ENCODE measurements at places on chromosomes 1 and 21. TPM values are rescaled to one million over a fixed set of nuclear protein-coding genes. Genes with fewer than 3 reads are reported as not detected.

DNA sequence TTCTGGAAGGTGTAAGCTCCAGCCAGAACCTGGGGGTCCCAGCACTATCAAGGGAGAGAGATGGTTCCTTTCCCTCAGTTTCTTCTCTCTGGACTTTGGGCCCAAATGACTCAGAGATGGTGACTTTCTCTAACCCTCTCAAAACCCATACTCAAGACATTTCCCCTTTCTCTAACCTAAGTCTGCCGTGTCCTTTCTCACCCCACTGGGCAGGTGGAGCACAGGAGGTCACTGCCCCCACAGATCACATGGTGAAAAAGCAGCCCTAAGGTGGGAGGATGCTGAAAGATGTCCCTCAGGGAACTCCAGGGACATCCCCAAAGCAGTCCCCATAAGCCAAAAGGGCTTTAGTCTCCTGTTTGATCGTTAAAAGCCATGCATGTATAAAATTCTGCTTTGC lies 173.7 kb downstream of the HIVEP3 start:
- H3K27ac ChIP-seq, result no peak overlapping the region
- no peaks in the 10 kb centered on the region for H3K27me3 ChIP-seq
- H3K36me3 ChIP-seq, result no peaks in the 10 kb centered on the region
- no peaks in the 10 kb centered on the region for H3K4me1 ChIP-seq
- DNase-seq, result no peak

GRCh38 chr1:97538113-97538512 lies 382.7 kb downstream of the DPYD start:
- no peak for DNase-seq
- no peaks in the 10 kb centered on the region for H3K27me3 ChIP-seq
- no peak overlapping the region for H3K27ac ChIP-seq
- H3K36me3 ChIP-seq, result no peaks in the 10 kb centered on the region

GRCh38 chr1:32758177-32758794 lies 55.7 kb upstream of the SYNC start:
- peak overlapping the region; percentile 48 for H3K4me3 ChIP-seq
- peaks cover 27% of the 10 kb centered on the region for H3K4me1 ChIP-seq
- peak overlapping the region; percentile 96 for H3K27ac ChIP-seq
- H3K27me3 ChIP-seq, result no peaks in the 10 kb centered on the region

ORC1 gene
- 46.4 TPM for total RNA-seq

SMIM12 gene
- total RNA-seq, result 40.9 TPM

CD5L gene
- not detected for total RNA-seq

DNA sequence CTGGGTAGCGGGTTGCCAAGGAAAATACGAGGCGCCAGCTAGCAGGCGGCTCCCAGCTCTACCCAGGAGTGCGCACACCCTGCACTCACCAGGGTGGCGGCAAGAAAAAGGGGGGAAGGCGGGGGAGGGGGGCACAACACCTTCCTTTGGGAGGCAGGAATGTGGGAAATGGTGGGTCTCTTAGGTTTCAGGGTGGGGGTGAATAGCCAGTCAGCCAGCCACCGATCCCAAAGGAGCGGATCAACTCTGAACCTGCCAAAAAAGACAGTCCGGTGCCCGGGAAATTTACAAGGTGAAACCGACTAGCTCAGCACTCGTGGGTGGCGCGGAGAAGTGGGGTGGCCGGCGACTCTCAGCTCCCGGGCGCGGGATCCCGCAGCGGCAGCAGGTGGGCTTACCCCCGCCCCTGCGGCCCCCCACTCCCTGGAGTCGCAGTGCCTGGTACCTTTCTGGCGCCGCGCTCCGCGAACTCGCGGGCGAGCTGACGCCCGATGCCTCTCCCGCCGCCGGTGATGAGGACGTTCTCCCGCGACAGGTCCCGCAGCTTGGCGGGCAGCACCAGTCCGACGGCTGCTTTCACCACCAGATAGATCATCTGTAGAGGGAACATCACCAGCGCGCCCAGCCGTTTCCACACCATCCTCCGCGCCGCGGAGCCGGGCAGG lies 1.2 kb downstream of the DHRS3 start:
- no peaks in the 10 kb centered on the region for H3K27me3 ChIP-seq
- peaks cover 2% of the 10 kb centered on the region for H3K4me1 ChIP-seq
- H3K36me3 ChIP-seq, result peaks cover 23% of the 10 kb centered on the region
- no peak overlapping the region for H3K27ac ChIP-seq
- no peak for DNase-seq
- H3K4me3 ChIP-seq, result peak overlapping the region; percentile 98

DNA sequence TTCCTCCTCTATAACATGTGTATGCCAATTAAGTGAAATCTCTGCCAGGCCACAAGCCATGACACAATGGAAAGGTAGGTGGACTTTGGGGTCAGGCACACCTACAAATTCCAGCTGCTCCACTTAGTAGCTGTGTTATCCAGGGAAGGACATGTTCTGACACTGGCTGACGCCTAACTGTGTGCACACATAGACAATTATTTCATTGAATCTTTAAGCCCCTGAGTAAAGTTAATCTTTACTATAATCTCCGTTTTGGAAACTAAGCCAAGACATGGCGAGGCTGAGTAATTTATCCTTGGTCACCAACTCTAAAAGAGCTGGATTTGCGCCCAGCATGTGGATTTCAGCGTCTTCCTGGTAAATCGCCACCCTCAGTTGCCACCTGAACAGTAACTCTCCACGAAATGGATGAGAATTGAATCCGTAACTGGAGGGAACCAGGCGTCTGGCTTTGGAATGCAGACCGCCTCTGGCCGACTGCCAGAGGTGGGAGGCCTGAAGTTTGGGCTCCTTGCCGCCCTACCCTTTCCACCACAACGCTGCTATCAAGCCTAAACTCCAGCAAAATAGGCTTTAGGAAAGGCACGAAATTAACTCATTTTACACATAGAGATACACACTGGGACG lies 888 bp upstream of the SNRPE start:
- H3K4me3 ChIP-seq, result peak overlapping the region; percentile 98
- no peaks in the 10 kb centered on the region for H3K27me3 ChIP-seq
- H3K36me3 ChIP-seq, result peaks cover 31% of the 10 kb centered on the region
- peaks cover 2% of the 10 kb centered on the region for H3K4me1 ChIP-seq
- no peak overlapping the region for H3K27ac ChIP-seq

DNA sequence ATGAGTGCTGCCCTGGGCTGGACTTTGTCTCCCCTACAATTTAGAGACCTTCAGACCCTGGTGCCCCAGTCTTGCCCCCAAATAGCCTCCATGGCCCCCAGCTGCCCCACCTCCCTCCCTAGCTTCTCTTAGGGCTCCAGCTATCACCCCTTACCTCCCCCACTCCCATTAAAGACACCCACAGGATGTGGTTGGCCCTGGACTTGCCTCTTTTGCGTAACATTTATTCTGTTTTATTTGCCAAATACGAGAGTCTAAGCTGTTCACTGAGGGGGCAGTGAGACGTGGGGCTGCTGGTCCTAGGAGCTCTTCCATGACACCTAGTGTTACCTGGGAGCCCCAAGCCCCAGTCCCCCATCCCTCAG lies 4.5 kb downstream of the ZC3H12A start:
- H3K4me3 ChIP-seq, result no peak overlapping the region
- peaks cover 41% of the 10 kb centered on the region for H3K36me3 ChIP-seq
- no peak overlapping the region for H3K27ac ChIP-seq
- no peak for DNase-seq
- no peaks in the 10 kb centered on the region for H3K27me3 ChIP-seq
- H3K4me1 ChIP-seq, result peaks cover 10% of the 10 kb centered on the region

GRCh38 chr1:15525050-15526020 lies 1.3 kb upstream of the DNAJC16 start:
- H3K4me3 ChIP-seq, result peak overlapping the region; percentile 92
- no peaks in the 10 kb centered on the region for H3K27me3 ChIP-seq
- peaks cover 9% of the 10 kb centered on the region for H3K36me3 ChIP-seq
- no peak for DNase-seq
- peaks cover 3% of the 10 kb centered on the region for H3K4me1 ChIP-seq

DNA sequence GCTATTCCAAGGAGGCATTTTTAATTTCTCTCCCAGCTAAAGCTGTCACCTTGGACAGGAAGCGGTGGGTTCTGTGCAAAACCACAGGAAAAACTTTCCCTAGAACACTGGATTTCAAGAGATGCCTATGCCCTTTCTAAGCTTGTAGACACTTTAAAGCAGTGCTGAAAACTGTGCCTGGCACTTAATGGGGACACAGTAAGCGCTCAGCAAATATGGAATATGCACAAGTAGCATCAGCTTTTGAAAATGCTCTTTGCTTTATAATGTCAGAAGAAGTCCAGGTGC lies 50.9 kb upstream of the TARBP1 start:
- no peak overlapping the region for H3K4me3 ChIP-seq
- no peaks in the 10 kb centered on the region for H3K36me3 ChIP-seq
- H3K27ac ChIP-seq, result no peak overlapping the region
- DNase-seq, result no peak
- H3K4me1 ChIP-seq, result peaks cover 2% of the 10 kb centered on the region

DNA sequence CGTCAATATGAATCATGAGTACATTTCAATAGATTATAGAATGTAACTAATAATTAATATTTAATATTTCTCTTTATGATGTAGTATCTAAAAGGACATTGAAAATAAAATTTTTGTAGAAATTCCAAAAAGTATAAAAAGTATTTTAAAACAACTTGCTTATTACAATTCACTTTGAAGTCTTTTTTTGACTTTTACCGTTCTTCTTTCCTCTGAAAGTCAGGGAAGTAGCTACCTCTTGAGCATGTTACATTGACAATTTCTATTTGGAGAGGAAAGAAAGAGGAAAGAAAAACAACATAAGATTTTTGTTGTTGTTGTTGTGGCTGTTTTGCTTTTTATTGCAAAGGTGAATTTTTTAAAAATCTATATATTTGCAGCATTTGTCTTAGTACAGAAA lies 1.3 kb downstream of the PTPRC start:
- no peaks in the 10 kb centered on the region for H3K36me3 ChIP-seq
- no peak overlapping the region for H3K4me3 ChIP-seq
- H3K27me3 ChIP-seq, result no peaks in the 10 kb centered on the region
- H3K27ac ChIP-seq, result no peak overlapping the region
- H3K4me1 ChIP-seq, result no peaks in the 10 kb centered on the region
- DNase-seq, result no peak

SPRR4 gene
- not detected for total RNA-seq

RNF223 gene
- total RNA-seq, result not detected

- H3K36me3 ChIP-seq, result peaks cover 37% of the 10 kb centered on the region
- H3K4me1 ChIP-seq, result no peaks in the 10 kb centered on the region
- H3K27ac ChIP-seq, result peak overlapping the region; percentile 40
- DNase-seq, result no peak
- no peaks in the 10 kb centered on the region for H3K27me3 ChIP-seq
- H3K4me3 ChIP-seq, result peak overlapping the region; percentile 99
Measured at GRCh38 chr1:145824499-145824842, 471 bp downstream of the POLR3C start.

GPR25 gene
- not detected for total RNA-seq

GRCh38 chr1:48246727-48247126 lies 24.2 kb downstream of the SLC5A9 start:
- H3K36me3 ChIP-seq, result no peaks in the 10 kb centered on the region
- H3K4me3 ChIP-seq, result no peak overlapping the region
- H3K27me3 ChIP-seq, result no peaks in the 10 kb centered on the region
- no peak overlapping the region for H3K27ac ChIP-seq
- H3K4me1 ChIP-seq, result no peaks in the 10 kb centered on the region
- no peak for DNase-seq

DNA sequence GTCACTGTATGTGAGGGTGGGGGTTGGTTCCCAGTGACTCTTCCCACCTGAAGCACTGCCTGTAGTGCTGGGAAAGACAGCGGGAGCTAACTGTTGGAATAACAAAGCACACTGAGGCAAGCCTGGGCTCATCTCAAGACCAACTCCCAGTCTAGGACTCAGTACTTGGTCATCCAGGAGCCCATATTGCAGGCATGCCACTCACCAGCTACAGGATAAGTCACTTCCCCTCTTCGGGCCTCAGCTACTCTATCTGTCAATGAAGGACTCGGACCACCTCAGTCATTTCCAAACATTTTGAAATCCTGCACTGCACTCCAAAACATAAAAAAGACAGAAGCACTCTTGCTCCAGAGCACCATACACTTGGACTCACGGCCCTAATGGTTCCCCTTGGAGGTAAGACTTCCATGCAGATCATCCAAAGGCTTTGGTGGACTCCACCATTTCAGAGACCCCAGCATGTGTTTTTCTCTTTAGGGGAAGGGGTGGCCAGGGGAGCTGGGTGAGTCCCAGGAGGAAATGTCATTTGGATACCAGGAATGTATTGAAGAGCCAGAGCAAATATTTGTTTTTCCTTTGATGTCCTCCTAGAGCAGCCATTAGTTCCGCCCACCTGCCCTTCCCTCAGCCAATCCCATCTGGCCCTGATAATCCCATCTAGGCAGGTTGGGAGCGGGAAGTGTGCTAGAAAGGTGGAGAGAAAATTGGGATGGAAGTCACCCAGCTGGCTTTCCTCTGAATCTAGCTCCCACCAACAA lies 3.1 kb downstream of the NUAK2 start:
- H3K27ac ChIP-seq, result no peak overlapping the region
- DNase-seq, result no peak
- H3K27me3 ChIP-seq, result no peaks in the 10 kb centered on the region

DNA sequence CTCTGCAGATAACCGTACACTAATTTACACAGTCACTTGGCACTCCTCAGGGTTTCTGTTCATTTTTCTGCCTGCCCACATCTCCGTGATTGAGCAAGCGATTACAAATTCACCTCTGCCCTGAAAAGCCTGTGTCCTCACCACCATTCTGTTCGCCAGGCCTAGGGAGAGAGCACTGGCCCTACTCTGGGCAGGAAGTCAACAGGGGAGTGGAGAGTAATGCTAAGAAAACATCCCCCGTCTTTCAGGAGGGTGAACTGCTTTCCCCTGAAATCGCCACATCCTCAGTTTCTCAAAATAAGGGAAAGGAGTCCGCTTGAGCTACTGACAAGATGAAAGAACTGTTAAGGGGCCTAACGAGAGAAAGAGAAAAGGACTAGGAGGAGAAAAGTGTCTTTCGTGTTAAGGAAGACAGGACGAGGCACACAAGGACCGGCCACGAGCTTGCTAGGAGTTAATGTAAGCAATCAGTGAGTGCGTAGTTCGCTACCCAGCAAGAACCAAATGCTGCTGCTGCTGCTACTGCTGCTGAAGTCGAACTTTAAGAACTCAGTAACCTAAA lies 632 bp downstream of the PEX19 start:
- no peak overlapping the region for H3K27ac ChIP-seq
- H3K4me3 ChIP-seq, result peak overlapping the region; percentile 87
- H3K4me1 ChIP-seq, result 0 out of 2 replicates have a peak, but pooled peaks cover 2% of the 10 kb centered on the region
- H3K27me3 ChIP-seq, result no peaks in the 10 kb centered on the region

TSSK3 gene
- 1.6 TPM for total RNA-seq

GRCh38 chr1:201253906-201254624 lies 29.2 kb upstream of the PKP1 start:
- no peak overlapping the region for H3K27ac ChIP-seq
- no peak for DNase-seq
- no peaks in the 10 kb centered on the region for H3K27me3 ChIP-seq
- H3K4me3 ChIP-seq, result no peak overlapping the region
- no peaks in the 10 kb centered on the region for H3K4me1 ChIP-seq

- H3K4me3 ChIP-seq, result peak overlapping the region; percentile 82
- DNase-seq, result peak; percentile 61
- H3K27me3 ChIP-seq, result no peaks in the 10 kb centered on the region
Measured at GRCh38 chr1:56477164-56478111, 101.9 kb downstream of the PLPP3 start.

- no peaks in the 10 kb centered on the region for H3K36me3 ChIP-seq
- H3K27me3 ChIP-seq, result no peaks in the 10 kb centered on the region
- H3K4me1 ChIP-seq, result peaks cover 5% of the 10 kb centered on the region
- H3K4me3 ChIP-seq, result no peak overlapping the region
- no peak for DNase-seq
Measured at GRCh38 chr1:58447886-58448285, 98.6 kb downstream of the OMA1 start.

TCEA3 gene
- 0.29 TPM for total RNA-seq

CD2 gene
- not detected for total RNA-seq

All from H9 (cell line).